DMS 273 treated with DMSO at 0.1 percent for 48 hours (cell line): ENCODE measurements at places on chromosomes 2 and 18.

DNA sequence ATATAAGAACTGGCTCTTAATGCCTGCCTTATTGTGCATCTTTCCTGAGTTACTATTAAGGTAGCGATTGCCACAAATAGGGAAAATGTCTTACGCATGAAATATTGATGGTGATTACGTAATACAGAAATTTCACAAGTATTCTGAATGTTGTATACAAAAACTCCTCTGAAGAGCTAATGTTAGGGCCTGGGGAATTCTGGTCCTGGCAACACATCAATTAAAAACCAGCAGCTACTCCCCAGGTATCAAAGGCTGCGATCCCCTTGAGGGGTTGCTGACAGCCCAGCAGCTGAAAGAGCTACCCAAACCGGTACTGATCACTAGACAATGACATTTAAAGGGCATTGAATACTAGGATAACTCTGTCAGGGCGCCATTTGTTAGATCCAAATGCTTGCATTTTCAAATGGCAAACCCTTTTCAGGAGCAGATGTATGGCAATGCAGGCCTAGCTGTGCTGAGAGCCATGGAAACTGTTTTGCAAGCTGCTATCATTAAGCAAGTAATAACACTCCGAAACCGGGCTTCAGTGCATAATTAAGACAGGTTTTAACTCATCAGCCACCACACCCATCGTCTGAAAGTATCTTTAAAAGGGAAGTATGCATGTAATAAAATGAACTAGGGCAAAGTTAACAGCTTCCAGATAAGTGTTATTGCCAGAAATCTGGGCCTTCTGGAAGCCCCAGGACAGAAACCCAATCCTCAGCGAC is 78.4 kb downstream of the CLHC1 start:
- peak; percentile 52 for DNase-seq

- DNase-seq = no peak
Observed at GRCh38 chr2:125554956-125555355, 1101.0 kb upstream of the GYPC start.

GRCh38 chr2:217356781-217357180 is 496.9 kb upstream of the TNP1 start:
- no peak for DNase-seq

GRCh38 chr2:106057206-106057605 is 136.9 kb downstream of the UXS1 start:
- DNase-seq = no peak

DNA sequence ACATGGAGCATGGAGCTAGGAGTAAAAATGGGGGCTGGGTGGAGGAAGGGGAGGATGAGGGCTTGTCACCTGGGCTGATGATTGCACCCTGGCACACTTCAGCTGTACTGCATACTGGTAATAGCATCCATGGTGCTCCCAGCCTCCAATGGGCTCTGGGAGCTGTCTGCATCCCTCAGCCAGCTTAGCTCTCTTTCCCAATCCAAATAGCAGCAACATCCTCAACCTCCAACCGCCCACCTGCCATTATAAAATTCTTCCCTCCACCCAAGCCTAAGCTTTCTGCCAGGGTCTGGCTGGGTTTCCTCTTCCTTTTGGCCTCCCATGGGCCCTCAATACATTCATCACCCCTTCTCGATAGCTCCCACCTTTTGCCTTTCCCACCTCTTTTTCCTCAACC is 110.1 kb downstream of the LYPD1 start:
- DNase-seq = no peak

DNA sequence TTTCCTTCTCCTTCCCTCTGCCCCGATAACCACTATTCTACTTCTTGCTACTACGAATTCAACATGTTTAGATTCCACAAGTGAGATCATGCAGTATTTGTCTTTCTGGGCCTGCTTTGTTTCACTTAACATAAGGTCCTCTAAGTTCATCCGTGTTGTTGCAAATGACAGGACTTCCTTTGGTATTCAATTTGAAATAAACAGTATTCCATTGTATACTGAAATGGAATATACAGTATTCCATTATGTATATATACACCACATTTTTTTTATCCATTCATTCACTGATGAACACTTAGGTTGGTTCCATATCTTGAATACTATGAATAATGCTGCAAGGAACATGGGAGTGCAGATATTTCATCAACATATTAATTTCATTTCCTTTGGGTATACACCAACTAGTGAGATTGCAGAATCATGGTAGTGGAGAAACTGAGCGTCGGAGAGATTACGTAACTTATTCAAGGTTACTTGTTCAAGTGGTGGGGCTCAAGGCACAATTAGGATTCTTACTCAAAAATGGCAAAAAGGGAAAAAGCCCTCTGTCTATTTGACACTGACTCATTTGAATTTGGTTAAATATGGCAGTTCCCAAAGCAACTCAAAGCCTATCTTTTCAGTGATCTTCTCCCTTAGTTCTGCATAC is 85.1 kb downstream of the CHN1 start:
- DNase-seq = no peak

- no peak for DNase-seq
Observed at GRCh38 chr2:122056853-122057252, 301.4 kb downstream of the TSN start.

DNA sequence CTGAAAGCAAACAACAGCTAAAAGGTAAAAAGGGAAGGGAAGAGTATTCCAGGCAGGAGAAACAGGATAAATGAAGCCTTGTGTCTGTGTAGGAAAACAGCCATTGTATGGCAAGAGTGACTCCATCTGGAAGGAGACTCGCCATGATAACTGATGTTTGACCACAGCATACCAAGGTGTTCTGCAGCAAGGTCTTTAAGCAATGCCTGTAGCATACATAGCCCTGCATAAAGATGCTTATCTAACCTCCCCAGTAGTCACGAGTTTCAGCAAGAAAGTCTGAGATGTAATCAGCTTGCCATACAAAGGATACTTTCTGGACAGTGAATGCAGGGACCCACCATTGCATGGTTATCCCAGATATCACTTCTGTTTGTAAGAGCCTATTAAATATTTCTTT is 11.9 kb upstream of the CCNT2 start:
- DNase-seq = no peak

- DNase-seq = no peak
Observed at GRCh38 chr2:199404841-199405240, 52.9 kb downstream of the SATB2 start.

GRCh38 chr2:1032030-1032429 is 81.4 kb downstream of the SNTG2 start:
- DNase-seq = no peak

GRCh38 chr2:189570570-189571031 is 10.0 kb downstream of the SLC40A1 start:
- no peak for DNase-seq

DNA sequence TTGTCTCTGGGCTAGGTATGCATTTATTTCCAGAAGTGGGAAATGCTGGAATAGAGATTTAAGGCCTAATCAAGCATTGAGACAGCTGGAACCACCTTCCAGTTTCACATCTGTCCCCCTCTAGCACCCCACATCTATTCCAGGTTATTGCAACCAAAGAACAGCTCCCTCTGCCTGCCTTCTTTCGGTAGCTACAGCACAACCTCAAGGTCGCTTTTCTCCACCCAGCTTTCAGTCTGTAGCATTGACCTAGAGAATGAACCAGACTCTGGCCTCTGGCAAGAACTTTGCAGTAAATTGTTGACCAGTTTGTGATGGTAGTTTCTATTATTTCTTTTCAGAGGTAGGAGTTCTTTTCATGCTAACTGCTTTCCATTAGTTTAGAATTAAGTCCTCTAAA is 484.2 kb downstream of the DLGAP1 start:
- DNase-seq = no peak

- DNase-seq = no peak
Observed at GRCh38 chr2:236196366-236196765, 28.2 kb upstream of the GBX2 start.

DNA sequence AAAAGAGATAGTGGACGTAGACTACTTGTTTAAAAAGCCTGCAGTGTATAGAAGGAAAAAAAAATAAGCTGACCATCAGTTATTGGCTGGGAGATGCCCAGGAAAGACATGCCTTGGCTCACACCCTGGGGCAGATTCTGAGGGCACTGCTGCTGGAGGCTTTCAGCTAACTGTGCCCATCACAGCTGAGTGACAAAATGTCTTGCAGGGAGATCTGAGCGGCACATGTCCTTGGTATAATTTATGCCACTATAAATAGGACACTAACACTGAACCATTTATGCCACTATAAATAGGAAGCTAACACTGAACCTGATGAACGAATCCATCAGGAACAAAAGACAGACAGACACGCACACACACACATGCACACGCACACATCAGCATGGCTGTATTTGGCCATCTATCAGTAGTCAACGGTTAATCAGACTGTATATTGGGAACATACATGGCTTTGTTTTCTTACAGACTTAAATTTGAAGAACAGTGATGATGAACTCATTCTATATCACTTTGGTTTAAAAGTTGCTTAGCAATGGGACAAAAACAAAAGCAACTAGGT is 68.2 kb upstream of the NOSTRIN start:
- no peak for DNase-seq

DNA sequence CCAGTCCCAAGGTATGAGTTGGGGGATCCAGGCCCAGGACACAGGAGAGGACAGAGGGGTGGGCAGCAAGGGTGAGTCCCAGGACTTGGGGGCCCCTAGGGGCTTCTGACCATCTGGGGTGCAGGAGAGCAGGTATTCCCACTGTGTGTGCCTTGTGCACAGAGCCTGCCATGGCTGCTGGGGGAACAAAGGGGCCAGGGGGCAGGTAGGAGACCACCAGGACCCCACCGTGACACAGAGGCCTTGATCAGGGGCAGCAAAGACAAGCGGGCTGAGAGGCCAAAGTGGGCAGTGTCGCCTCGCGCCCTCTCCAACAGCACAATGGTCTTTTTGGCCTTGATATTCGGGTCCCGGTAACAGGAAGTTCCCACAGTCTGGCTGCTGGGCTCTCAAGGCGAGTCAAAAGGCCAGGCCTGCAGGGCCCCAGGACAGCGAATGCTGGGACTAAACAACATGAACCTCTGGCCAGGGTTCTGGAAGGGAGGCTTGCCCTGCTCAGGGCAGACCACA is 12.3 kb upstream of the GPR17 start:
- no peak for DNase-seq

GRCh38 chr2:166792808-166793207 is 95.5 kb upstream of the XIRP2 start:
- no peak for DNase-seq

DNA sequence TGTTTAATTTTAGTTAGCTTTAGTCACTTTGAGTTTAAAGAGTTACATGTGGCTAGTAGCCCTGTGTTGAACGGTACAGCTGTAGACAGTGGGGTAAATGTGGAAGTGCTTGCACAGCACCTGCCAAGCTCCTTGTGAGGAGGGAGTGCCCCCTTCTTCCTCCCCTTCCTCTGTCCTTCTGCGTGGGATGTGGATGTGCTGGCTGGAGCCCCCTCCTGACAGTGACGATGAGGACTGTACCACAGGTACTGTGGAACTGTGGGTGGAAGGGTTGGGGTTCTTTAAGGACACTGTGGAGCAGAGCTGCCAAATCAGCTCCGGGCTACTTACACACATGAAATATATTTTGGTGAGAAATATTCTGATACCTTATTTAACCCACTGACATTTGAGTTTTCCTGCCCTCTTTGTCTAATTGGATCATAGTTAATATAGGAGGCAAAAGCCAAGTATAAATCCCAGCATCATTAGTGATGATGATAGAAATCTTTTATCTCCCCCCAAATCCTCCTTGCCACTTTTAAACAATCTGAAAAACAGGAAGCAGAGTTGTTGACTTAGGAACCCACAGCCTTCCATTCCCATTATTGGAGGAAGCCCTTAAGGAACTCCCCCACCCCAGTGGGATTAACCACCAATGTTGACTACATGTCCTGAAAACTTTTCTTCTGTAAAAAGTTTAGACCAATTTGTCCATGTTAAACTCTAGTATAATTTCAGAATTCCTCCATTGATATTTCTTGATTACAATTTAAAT is 181.3 kb downstream of the PTPRM start:
- DNase-seq = no peak

GRCh38 chr18:61335684-61336555 is 2.7 kb downstream of the CDH20 start:
- DNase-seq = no peak

DNA sequence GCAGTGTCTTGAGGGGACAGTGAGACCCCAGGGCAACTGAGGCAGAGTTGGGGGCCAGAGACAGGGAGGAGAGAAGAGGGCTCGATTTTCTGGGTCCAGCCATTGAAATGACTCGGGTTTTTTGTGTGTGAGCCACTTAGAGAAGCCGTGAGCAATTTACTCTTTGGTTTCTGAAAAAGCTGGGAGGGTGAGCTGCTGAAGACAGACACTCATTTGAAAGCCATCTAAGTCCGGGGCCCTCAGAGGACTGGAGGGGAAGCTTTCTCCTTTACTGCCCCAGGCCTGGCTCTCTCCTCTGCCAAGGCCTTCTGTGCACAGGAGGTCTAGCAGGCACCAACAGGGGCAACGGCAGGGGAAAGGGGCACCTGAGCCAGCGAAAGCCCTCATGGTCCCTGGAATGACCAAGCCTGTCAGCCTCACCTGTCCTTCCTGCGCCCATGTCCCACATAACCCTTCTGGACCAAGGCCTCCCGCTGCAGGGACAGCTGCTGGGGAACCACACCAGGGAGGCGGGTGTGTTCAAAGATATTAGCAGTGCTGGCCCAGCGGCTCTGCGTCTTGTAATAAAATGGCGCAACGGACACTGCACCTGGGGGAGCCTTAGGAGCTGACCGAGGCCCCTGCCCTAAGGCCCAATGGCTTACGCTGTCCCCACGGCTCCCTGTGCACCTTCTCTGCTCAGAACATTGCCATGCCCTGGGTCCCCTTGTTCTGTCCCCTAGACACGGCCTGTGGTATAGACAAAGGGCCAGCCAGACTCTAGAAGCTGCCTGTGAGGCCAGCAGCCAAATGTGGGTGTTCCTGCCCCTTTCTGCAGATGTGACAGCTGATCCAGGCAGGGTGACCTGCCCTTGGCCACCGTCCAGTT is 45.8 kb downstream of the HS6ST1 start:
- DNase-seq = no peak

DNA sequence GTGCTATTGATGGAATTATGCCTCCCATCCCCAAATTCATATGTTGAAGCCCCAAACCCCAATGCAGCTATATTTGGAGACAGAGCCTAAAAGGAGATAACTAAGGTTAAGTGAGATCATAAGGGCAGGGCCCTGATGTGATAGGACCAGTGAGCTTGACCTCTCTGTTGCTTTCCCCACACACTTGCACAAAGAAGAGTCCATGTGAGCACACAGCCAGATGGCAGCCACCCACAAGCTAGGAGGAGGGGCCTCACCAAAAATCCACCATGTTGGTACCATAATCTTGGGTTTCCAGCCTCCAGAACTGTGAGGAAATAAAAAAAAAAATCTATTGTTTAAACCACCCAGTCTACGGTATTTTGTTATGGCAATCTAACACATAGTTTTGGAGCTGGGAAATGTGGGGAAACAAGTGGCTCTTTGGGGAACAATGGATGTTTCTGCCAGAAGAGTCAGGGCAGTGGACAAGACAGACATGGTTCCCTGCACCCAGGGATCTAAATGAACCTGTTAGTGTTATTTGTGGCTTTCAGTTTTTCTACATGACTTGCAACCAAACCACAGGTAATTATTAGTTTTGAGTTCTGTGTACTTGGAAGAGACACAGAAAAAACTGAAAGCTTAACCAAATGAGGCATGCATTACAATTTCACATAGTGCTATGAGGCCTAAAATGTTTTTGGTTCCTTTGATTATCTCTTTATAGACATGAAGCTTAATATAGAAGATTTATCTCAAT is 259.1 kb downstream of the LTBP1 start:
- no peak for DNase-seq
